Activated CD4-positive, alpha-beta memory T cell treated with anti-CD3 and anti-CD28 coated beads for 36 hours (primary cell): ENCODE measurements at places on chromosomes 12 and 14.

- peak; percentile 30 for DNase-seq
Observed at GRCh38 chr12:51371295-51371953, 19.8 kb downstream of the GALNT6 start.

GRCh38 chr14:31164115-31164514 is 43.5 kb downstream of the HECTD1 start:
- DNase-seq: no peak

- DNase-seq: no peak
Observed at GRCh38 chr12:121927813-121928212, 9.4 kb downstream of the CFAP251 start.

GRCh38 chr12:42935756-42936155 is 346.2 kb upstream of the PRICKLE1 start:
- DNase-seq: no peak

DNA sequence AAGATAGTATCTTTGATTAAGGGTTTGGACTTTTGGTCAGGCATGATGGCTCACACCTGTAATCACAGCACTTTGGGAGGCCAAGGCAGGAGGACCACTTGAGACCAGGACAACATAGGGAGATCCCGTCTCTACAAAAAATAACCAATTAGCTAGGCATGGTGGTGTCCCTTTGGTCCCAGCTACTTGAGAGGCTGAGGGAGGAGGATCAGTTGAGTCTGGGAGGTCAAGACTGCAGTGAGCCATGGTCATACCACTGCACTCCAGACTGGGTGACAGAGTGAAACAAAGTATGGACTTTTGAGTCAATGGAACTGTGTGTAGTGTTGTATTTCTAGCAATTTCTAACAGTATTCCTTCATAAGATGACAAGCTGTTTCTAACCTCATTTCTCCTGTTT is 38.7 kb upstream of the CCDC88C start:
- no peak for DNase-seq

- DNase-seq: no peak
Observed at GRCh38 chr14:101925152-101925551, 39.2 kb upstream of the DYNC1H1 start.

DNA sequence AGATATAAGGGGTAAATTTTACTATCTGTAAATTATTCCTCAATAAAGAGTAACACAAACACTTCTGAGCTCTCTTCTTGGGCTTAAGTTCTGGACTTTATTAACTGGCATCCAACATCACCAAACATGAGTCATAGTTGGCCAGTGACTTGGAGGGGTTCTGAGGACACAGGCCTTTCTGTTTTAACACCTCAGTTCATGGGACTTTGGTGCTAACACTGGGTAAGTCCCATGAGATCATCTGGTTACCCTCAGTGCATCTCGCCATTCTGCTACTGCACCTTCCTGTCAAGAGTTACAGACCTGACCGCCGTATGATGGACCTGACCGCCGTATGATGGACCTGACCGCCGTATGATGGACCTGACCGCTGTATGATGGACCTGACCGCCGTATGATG is 9.9 kb downstream of the SLC15A4 start:
- no peak for DNase-seq

DNA sequence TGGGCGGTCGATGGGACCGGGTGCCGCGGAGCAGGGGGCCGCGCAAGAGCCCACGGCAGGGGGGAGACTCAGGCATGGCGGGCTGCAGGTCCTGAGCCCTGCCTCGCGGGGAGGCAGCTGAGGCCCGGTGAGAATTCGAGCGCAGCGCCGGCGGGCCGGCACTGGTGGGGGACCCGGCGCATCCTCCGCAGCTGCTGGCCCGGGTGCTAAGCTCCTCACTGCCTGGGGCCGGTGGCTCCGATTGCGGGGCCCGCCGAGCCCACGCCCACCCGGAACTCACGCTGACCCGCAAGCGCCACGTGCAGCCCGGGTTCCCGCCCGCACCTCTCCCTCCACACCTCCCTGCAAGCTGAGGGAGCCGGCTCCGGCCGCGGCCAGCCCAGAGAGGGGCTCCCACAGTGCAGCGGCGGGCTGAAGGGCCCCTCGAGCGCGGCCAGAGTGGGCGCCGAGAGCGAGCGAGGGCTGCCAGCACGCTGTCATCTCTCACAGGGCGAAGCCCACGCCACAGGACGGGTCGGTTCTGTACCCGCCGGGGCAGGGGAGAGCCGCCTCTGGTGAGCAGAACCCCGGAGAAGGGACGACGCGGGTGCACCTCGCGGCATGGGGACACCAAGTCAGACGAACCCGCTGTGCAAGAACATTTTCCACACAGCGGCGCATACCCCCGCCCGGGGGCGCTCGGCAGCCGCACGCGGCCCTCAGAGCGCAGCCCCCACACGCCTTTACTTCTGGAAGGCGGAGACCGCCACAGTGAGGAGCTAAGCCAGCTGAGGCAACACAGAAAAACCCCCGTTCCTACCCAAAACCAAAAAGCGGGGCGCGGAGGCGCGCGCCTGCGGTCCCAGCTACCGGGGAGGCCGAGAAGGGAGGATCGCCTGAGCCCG is 1.2 kb upstream of the SIVA1 start:
- no peak for DNase-seq

GRCh38 chr14:38079268-38079667 is 128.4 kb upstream of the SSTR1 start:
- DNase-seq: no peak

DNA sequence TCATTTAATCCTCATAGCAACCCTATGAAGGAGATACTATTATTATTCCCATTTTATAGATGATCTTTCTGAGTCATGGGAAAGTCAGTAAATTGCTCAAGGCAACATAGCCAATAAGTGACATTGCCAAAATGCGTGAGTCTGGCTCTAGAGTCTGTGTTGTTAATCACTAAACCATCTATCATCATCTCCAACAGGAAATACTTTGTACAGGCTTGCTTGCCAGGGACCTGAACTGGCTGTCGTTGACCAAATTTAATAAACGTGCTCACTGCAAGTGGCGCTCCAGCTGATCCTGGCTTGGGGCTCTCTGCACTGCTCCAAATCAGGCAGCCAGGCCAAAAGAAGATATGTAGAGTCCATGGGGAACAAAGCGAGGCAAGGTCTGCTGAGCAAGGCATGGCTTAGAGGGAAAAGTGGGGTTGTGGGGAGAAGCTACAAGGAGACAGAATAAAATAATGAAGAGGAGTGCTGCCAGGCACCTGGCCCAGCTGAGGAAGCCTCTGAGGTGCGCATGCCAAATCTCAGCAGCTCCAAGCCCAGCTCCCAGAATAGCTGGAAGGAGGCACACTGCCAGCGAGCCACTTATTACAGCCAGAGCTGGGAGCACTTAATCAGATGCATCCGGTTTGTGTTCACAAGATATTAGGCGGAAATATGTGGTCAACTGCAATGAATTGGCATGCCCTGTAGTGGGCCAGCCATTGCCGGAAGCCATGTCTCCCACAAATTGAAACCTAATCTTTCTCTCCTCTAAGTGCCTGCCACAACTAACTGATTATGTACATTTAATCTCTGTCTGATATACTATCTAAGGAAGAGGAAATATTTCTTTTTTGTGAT is 43.3 kb upstream of the PTPRO start:
- DNase-seq: no peak

- DNase-seq: no peak
Observed at GRCh38 chr14:52802597-52802996, 11.2 kb upstream of the GNPNAT1 start.
